ENCODE measurements at places on chromosomes 11 and 22.

DNA sequence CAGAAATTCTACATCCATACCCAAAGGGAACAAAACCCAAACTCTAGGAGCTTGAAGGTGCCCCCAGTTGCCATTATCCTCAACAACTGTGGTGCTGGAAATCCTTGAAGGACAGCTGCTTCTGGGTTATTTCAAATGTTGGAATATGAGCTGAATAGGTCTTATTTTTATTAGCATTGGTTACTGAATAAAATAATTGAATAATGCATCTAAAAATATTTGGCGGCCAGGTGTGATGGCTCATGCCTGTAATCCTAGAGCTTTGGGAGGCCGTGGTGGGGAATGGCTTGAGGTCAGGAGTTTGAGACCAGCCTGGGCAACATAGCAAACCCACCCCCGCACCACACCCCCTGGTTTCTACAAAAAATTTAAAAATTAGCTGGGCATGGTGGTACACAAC lies 10.9 kb downstream of the PAMR1 start:
- no peak for DNase-seq

DNA sequence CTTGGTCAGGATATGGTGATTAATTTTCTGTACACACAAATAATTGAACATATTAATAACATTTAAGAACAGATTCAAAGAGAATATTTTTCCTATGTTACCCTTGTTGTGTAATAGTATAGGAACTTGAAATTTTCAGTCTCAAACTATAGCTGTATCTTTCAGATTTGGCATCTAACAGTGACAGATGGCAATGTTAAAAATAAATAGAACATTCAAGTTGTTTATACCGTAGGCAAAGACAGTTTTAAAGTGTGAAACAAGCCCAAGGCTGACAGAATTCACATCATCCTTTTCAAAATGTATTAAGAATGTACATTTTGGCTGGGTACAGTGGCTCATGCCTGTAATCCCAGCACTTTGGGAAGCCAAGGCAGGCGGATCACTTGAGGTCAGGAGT lies 92.6 kb upstream of the TP53AIP1 start:
- no peak for DNase-seq

DNA sequence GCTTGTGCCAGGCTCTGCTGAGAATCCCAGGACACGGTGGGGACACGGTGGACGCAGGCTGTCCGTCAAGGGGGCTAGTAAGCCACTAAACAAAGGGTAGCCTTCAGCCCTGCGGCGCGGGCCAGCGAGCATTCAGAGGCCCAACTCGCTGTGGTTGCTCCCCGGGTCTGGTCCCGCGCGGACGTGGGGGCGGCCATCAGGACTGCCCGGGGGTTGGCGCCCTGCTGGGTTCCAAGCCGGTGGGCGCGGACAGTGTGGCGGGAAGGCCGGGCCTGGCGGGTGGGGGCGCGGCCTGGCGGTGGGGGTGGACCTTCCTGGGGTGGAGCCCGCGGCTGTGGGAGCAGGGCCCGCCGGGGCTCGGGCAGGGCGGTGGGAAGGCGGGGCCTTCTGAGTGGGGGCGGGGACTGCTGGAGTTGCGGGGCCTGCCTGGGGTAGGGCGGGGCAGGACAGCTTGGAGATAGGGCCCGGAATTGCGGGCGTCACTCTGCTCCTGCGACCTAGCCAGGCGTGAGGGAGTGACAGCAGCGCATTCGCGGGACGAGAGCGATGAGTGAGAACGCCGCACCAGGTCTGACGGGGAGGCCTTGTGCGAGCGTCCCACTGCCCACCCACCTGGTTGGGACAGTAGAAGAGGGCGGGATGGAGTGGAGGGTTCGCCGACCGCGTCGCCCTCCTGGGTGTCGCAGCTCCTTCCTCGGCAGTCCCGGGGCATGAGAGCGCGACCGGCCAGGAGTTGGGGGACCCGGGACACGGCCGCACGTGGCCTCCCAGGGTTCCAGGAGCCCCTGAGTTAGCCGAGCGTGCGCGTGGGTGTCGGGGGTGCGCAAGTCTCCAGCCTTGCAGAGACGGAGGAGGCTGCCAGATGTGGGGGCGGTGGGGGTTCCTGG lies at the start of gene SERHL2:
TSS of gene SERHL2 (plus strand) at position 482 of the 887 bp plus-strand sequence. CDS start at position 547, 65 bp downstream.
- DNase-seq = peak; percentile 33

GRCh38 chr11:132957881-132958280 lies 574.4 kb downstream of the OPCML start:
- no peak for DNase-seq

GRCh38 chr11:8768625-8769333 lies 86.2 kb downstream of the RPL27A start:
- DNase-seq = peak; percentile 78

DNA sequence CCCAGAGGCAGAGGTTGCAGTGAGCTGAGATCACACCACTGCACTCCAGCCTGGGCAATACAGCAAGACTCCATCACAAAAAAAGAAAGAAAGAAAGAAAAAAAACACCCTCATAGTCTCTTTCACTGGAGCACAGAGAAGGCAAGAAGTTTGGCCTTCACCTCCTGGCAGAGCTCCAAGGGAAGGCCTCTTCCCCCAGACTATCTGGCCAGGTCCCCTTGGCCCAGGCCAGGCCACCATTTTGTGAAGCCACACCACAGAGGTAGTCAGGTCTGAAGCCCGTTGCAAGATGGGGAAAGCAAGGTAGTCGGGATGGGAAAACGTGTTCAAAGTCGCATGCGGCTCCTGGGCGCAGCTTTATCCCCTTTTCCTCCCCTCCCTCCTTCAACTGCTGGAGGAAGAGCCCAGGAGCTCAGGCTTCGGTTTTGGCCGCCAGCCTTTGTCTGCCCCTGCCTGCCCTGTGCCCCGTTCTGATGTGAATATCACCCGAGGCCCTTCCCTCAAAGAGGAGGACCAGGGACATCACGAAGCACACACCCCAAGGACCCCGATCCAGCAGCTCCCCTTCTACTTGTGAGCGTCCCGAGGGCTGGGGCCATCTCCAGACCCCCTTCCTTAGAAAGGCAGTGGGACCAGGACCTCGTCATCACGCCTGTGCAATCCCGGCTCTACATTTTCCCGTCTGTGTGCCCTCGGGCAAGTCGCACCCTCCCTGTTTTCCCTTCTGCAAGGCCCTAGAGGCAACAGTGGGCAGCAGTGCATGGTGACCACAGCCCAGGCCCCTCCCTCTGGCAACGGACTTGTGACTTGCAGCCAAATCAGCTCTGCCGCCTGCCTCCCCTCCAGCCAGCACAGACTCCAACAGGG lies 17.7 kb downstream of the CABP7 start:
- DNase-seq = no peak

DNA sequence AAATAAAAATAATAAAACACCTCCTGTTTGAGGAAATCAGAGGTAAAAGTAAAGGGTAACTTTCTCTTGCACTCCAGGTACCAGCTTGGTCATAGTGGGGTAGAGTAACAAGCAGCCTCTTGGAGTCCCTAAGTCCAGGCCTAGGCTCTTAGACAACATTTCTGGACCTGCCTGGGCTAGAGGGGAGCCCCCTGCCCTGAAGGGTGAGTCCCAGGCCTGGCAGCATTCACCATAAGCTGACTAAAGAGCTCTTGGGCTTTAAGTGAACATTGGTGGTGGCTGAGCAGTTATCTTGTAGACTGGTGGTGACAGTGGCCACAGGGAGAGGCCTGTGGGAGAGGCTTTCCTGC lies 18.6 kb upstream of the OR56A3 start:
- DNase-seq = no peak

GRCh38 chr11:16825968-16826367 lies 87.5 kb downstream of the C11orf58 start:
- no peak for DNase-seq

GRCh38 chr11:85947431-85948272 lies 92.5 kb downstream of the CCDC83 start:
- DNase-seq = peak; percentile 69

- DNase-seq = peak; percentile 81
These were observed at the start of gene CAPRIN1 for GRCh38 chr11:34051349-34052035. CAPRIN1 (plus strand) TSS chr11:34051731; CDS start chr11:34052421, 690 bp downstream.

DNA sequence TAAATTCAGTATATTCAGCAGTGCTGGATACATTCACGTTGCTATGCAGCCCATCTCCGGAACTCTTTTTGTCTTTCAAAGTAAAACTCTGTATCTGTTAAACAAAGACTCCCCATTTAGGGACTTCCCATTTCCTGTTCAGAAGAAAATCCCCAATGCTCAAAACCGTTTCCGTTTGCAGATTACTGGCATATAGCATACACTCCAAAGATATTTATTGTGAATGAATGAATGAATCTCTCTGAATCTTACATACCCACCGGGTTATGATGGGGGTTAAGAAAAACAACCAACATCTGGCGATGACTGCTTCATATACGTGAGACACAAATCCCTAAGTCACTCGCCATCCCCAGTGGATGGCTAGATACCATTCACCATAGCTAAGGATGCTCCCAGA lies 1.6 kb downstream of the THY1 start:
- no peak for DNase-seq

GRCh38 chr11:57787006-57787604 lies 25.5 kb downstream of the CTNND1 start:
- no peak for DNase-seq

GRCh38 chr11:62153087-62153395 lies 29.2 kb downstream of the INCENP start:
- DNase-seq = no peak

DNA sequence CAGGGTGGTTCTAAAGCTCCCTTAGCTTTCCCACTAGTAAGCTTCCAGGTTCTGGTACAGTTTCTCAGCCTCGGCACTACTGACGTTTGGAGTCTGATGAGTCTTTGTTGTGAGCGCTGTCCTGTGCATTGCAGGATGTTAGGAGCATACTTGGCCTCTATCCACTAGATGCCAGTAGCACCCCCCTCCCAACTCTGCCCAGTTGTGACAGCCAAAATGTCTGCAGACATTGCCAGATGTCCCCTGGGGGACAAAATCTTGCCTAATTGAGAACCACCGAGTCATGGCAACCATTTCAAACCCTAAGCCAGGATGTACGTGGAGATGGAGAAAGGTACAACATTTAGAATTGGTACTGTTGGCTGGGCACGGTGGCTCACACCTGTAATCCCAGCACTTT lies 68.7 kb downstream of the PTPRJ start:
- DNase-seq = no peak

DNA sequence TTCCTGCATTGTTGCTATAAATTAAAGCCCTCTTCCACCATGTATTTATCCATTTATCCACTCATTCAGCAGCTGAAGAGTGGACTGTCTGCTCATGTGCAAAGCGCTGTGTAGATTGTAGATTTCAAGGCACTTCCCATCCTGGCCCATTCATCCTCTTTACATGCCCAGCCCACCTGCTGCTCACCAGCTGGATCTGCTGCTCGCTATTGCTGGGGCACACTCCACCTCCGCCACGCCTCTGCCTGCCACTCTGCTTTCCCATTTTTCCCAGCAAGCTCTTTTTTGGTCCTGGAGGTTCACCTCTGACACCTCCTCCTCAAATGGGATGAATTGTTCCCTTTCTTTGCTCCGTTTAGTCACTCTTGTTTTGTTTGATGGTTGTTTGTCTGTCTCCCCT lies 48.3 kb downstream of the CEP164 start:
- no peak for DNase-seq

GRCh38 chr11:114230031-114230704 lies 66.0 kb upstream of the NNMT start:
- DNase-seq = no peak

- no peak for DNase-seq
These were observed 292.3 kb downstream of the METTL15 start for GRCh38 chr11:28400331-28401100.

- no peak for DNase-seq
These were observed 243.9 kb downstream of the TENM4 start for GRCh38 chr11:79196950-79197349.

GRCh38 chr11:801097-801780 lies 3.2 kb upstream of the SLC25A22 start:
- DNase-seq = no peak

DNA sequence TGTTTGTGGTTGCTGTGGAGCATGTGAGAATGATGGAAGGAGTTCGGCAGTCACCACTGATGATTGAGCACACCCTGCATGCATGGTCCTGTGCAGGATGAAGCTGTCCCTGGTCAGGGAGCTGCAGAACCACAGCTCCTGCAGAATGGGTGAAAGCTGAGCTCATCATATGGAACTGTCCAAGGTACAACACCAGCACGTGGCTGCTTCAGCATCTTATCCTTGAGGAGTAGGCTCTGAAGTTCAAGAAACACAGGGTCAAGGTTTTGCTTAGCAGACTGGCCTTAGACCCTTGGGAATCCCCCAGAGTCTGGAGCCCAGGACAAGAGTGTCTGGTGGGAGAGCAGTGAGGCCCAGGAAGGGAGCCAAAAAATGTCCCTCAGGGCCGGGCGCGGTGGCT lies 182.4 kb upstream of the LARGE1 start:
- DNase-seq = no peak

DNA sequence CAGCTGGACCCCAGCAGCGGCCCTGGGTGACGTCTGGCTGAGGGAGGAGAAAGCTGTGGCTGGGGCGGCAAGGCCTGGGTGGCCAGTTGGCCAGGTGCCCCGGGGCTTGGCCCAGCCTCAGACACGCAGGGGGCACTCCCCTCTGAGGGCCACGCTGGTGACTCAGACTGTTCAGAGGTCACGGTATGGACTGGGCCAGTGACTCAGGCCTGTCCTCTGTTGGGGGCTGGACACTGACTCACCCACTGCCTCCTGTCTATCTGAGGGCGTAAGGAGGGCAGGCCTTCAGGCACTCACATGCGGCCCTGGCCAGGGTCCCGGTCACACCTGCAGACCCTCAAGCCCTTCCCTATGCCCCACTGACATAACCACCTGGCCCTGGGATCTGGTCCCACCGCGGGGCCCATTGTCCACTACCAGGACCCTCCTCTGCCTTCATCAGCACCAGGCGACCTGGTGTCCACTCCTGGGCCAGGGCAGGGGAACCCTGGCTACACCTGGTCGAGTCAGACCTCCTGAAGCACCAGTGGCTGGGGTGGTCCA lies 3.7 kb upstream of the MUC5AC start:
- peak; percentile 74 for DNase-seq

DNA sequence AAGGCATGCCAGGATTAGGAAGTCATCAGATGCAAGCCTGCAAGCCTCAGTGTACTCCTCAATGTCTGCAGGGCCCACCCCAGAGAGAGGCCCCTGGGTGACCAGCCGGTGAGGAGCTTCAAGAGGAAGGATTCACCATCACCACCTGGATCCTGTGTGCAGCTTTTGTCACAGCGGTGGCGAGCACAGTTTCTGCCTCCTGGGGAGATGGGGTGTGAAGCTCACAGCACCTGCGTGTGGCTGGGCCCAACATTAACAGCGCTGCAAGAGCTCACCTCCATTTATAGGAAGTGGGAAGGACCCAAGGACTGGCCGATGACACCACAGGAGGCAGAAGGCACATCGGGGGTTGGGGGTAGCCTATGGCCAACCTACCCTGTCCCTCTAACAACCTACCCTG lies 235.3 kb downstream of the CTTN start:
- DNase-seq = no peak

DNA sequence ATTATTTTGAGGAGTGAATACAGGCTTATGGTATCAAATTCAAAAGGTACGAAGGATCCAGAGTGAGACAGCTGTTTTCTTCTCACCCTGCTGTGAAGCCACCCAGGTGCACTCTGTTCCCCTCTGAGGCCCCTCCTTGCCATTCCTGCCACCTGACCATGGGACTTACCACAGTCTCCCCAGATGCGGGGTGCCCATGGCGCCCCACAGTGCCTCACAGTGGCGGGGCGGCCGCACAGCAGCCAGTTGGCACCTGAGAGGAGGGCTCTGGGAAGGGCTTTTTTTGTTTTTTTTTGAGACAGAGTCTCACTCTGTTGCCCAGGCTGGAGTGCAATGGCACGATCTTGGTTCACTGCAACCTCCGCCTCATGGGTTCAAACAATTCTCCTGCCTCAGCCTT lies 151.7 kb downstream of the CEP164 start:
- no peak for DNase-seq

GRCh38 chr11:27186580-27186979 lies 146.0 kb downstream of the BBOX1 start:
- no peak for DNase-seq
